ENCODE measurements at places on chromosomes 5 and 9.

DNA sequence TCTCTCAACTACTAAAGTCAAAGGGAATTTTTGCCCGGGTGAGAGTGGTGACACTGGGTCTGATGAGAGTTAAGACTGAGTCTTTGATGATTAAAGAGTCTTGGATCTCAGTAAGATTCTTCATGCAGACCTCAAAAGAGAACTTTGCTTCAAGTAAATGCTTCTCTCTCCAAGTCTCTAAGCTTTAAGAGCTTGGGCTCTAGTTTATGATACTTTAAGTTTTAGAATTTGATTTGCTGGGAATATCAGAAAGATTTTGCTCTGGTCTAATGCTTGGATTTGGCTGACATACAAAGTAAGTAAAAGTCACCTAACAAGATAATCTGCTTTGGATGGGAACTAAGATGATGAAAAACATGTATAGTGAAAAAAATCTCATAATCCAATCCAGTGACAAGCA lies 566.3 kb downstream of the MAT2B start:
- no peak for DNase-seq

DNA sequence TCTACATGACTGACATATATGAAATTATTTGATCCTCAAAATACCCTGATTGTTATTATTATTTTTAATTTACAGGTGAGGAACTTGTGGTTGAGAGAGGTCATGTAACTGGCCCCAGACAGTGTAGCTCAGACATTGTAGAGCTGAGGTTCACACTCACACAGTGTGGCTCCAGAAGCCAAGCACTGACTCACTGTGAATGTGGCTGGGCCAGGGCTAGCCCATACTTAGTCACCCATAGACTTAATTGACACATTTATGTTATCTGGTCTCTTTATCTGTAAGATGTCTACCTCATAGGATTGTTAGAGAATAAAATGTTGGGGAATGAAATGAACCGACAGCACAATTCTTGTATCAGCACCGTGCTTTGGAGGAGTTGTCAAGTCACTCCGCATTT lies 24.9 kb upstream of the CCDC112 start:
- no peak for DNase-seq

- no peak for DNase-seq
Observed at GRCh38 chr5:52821901-52822300, 34.2 kb downstream of the ITGA1 start.

DNA sequence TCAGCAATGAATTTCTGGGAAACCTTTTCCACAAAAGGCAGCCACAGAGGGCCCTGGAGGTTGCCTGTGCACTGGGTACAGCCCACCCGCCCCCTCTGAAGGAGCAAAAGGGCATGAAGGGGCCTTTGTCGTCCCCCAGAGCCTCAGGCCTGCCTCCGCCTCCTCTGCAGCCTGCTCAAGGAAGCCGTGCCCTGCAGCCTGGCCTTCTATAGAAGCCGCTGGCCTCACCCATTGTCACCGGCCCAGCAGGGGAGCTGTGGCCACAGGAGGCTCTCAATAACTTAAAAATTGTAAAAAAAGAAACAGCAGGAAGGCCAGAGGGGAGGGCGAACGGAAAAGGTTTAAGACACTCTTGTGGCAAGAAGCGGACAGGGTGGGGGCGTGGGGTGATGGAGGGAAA lies 213.3 kb downstream of the IRX2 start:
- no peak for DNase-seq

DNA sequence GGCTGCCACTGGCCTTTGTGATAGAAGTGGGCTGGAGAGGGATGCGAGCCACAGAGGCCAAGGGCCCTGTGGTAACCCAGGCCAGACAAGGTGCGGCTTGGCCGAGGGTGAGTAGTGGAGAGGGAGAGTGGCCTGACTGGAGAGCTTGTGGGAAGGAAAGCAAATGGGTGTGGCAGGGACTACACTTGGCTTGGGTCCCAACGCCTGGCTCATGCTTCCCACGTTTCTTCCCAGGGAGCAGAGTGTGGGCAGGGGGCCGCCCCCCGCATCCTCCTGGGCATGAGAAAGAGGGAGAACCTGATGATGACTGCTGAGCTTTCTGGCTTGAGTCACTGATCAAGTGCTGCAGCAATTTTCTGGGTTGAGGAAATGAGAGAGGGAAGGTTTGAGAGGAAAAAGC lies 95.7 kb downstream of the ANKH start:
- peak; percentile 11 for DNase-seq

GRCh38 chr5:67255881-67256280 lies 59.3 kb upstream of the CD180 start:
- DNase-seq: no peak

DNA sequence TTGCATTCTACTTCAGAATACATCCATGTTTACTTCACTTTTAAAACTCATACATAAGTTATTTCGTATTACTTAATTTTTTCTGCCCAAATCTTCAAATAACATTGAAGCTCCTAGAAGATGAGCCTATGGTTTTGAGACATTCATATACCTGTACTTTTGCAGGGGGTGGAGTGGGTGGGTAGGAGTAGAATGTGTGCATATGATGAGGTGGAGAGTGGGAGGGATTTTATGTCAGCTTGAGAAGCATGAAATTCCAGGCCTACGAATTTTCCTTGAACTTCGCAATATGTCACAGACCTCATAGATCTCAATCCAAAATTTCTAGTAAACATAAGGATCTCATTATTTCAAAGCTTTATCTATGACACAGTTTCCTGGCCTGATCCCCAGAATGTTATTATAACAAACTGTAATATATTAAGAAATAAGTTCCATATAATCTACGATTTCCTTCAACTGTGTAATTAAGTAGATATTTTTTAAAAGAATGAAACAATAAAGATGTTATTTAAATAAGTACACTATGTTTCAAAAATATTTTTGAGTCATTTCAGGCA lies 19.7 kb upstream of the MOB3B start:
- no peak for DNase-seq

DNA sequence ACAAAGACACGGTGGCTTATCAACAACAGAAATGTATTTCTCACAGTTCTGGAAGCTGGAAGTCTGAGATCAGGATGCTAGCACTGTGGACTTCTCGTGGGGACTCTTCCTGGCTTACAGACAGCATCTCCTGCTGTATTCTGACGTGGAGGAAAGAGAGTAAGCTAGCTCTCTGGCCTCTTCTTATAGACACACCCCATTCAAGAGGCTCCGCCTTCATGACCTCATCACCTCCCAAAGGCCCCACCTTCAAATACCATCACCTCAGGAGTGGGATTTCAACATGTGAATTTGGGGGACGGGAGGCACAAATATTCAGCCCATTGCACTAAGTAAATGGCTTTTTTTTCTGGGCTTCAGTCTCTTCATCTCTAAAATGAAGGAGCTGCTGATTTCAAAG lies 27.6 kb downstream of the KCNMB1 start:
- no peak for DNase-seq

DNA sequence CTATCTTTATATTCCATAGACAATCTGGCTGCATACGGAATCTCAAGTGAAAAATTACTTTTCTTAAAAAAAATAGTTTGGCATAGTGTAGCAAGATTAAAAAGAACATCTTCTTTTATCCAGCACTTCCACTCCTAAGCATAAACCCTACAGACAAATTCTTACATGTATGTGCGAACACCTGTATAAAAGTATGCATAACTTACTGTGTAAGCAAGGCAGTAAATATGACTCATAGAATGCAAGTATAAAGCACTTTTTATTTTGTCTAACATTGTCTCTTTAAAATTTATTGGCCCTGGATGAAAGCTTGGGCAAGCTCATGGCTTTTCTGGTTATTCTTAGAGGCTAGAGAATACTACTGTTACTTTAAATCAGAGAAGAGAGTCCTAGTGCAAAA lies 86.4 kb downstream of the MSX2 start:
- DNase-seq: no peak

DNA sequence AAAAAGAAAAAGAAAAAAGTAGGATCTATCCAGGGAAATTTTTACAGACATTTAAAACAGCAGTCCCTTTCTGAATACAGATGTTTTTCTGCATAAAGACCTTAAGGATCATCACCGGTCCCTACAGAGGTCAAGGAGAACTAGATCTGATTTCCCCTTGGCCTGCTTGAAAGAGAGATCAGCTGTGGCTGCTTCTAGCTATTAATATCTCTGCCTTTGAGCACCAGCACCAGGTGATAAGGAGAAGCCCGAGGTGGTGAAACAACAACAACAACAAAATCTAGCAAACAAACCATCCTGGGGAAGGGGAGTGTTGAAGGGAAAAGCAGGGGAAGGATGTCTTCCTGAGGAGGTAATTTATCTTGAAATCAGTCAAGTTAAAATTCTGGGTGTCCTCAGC lies 42.1 kb downstream of the ZNF366 start:
- DNase-seq: no peak

GRCh38 chr9:37913480-37914153 lies 9.7 kb upstream of the SLC25A51 start:
- DNase-seq: peak; percentile 78

DNA sequence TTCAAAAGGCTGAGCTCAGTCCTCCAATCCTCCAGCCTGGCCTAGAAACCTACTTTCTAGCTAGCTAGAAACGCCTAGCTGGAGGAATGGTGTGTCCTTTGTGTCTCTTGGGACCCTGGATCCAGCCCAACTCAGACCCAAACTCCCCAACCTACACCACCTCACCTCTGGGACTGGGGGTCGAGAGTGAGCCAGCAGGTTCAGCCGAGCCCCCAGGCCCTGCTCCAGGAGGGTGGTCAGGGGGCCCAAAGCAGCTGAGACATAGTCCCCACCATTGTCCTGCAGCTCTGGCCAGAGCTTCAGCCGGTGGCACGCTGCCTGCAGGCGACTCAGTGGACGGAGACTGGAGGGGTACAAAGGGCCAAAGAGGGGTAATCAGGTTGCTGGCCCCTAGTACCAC lies 6.2 kb downstream of the NOL6 start:
- peak; percentile 2 for DNase-seq

- DNase-seq: no peak
Observed at GRCh38 chr5:21783074-21783679, 1070.0 kb downstream of the CDH12 start.

DNA sequence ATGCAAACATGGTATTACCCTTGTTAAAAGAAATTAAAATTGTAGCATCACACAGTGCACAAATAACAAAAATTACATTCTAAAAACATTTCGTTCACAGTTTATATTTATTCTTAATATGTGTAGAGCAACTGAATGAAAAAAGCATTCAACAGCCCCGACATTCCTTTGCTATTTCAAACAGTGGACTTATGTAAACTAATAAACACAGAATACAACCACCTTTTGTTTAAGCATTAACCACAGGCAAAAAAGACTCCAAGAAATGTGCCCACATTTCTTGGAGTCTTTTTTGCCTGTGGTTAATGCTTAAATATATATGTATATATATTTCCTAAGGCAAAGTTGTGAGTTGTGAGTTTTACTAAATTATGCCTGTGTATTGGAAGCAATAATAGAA lies 532.5 kb upstream of the DAP start:
- no peak for DNase-seq

GRCh38 chr5:50874306-50875001 lies 208.0 kb downstream of the PARP8 start:
- DNase-seq: no peak

DNA sequence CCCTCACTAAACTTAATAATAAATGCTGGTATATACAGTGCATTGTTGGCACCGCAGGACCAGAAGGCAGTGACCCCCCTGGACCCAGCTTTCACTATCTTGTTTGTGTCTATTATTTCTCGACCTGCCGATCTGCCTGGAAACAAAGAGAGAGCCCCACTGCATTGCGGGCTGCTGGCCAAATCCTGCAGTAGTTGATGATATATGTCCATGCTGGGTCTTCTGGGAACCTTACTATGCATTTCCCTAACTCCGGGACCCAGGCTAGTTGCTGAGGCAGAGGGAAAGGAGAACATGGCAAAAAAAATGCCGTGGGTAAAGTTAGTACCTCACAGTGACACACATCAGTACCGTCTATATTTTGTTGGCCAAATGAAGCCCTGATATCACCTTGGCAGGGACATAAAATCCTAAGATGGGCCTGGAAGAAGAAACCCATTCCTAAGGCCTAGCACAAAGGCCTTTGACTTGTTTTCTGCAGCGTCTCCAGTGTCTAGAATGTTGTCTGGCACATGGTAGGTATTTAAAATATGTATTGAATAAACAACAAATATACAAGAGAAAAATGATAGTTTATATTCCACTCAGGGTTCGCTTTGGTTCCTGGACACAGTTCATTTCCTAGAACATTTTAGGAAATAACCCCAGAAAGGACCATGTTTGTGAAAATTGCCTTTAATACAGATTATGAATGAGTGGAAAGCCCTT lies 46.1 kb downstream of the NMUR2 start:
- DNase-seq: no peak

GRCh38 chr9:122912964-122913673 lies at the start of gene ZBTB6:
ZBTB6 (minus strand) TSS chr9:122913323; CDS start chr9:122912072, 1,251 bp downstream.
- peak; percentile 76 for DNase-seq

DNA sequence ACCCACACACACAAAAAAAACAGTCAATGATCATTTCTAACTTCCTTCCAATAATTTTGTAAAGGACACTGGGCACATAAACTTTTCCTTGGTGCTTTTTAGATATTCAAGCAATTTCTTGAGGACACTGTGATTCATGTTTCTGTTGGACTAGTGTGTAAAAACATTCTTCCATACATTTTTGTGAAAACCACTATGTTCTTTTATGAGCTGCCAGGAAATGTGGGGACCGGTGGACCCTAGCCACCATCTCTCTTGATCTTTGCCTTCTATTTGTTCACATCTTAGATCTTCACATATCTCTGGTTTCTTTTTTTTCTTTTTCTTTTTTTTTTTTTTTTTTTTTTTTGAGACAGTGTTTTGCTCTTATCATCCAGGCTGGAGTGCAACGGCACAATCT lies 287.4 kb downstream of the GLIS3 start:
- no peak for DNase-seq

DNA sequence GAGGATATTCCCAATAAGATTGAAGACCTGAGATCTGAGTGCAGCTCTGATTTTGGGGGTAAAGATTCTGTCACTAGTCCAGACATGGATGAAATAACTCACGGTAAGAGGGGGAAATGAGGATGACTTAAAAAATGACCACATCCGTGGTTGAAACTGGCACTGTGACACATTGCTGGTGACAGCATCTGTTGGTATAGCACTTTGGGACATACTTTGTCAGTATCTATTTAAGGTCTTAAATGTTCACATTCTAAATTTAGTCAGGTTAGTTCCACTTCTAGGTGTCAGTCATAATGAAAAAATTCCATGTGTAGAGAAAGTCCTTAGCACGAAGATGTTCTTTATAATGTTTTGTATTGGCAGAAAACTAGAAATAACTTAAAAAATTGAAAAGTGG lies 70.9 kb downstream of the GAPVD1 start:
- DNase-seq: no peak

- DNase-seq: no peak
Observed at GRCh38 chr5:136764601-136765000, 399.3 kb upstream of the TRPC7 start.

GRCh38 chr9:124332361-124333202 lies 74.8 kb downstream of the NEK6 start:
- no peak for DNase-seq
